ENCODE measurements at places on chromosomes 4 and X. TPM values are rescaled to one million over a fixed set of nuclear protein-coding genes. Genes with fewer than 3 reads are reported as not detected.

GRCh38 chrX:95318882-95319281 lies 1365.8 kb upstream of the DIAPH2 start:
- no peak for DNase-seq

GRCh38 chr4:98148856-98149255 lies 5.6 kb upstream of the STPG2 start:
- DNase-seq = no peak

CASP6 gene
- total RNA-seq = 121 TPM

DNA sequence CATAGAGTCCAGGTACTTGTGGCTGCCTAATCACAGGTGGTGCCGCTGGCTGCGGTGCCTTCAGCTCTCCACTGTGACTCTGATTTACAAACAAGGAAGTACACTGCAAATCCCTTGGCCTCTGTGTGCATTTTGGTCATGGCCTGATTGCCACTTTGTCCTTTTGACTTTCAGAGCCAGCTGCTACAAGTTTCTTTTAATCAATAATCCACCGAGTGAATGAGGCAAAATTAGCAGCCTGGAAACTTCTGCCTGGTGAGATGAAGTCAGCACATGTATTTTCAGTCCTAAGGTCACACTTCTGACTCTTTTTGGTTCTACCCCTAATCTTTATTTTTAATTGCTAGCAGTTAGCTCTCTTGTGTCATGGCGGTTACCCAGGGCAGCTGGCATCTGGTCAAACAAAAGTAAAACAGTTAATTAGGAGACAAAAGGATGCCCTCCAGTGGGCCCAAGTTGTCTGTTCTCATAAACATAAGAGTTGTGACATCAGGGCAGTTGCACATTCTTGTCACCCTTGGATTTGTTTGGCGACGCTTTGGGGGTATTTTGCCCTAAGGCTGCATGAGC lies 62.3 kb upstream of the LNX1 start:
- DNase-seq = no peak

DNA sequence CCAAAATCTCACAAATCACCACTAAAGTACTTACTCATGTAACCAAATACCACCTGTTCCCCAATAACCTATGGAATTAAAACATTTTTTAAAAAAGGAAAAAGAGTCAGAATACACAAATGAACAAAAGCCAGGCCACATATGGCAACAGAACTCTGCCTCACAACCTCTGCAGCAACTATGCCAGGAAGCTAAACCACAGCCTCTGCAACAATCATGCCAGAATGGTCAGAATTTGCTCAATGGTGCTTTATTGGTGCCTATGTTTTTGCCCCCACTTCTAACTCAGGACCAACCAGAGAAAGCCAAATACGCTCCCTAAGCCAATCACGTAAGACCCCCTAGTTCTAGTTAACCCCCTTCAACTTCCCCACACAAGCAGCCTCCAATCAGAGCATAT lies 69.6 kb downstream of the HOPX start:
- no peak for DNase-seq

ELK1 gene
- 34.2 TPM for total RNA-seq

GRCh38 chr4:6191448-6192130 lies 8.8 kb downstream of the JAKMIP1 start:
- DNase-seq = no peak
